ENCODE measurements at places on chromosomes 4 and X.
A peak's percentile ranks its signal among the peaks of the same experiment; 100 is the strongest.

- no peak for DNase-seq
Measured at GRCh38 chrX:152313529-152314302, 137.4 kb downstream of the GABRA3 start.

DNA sequence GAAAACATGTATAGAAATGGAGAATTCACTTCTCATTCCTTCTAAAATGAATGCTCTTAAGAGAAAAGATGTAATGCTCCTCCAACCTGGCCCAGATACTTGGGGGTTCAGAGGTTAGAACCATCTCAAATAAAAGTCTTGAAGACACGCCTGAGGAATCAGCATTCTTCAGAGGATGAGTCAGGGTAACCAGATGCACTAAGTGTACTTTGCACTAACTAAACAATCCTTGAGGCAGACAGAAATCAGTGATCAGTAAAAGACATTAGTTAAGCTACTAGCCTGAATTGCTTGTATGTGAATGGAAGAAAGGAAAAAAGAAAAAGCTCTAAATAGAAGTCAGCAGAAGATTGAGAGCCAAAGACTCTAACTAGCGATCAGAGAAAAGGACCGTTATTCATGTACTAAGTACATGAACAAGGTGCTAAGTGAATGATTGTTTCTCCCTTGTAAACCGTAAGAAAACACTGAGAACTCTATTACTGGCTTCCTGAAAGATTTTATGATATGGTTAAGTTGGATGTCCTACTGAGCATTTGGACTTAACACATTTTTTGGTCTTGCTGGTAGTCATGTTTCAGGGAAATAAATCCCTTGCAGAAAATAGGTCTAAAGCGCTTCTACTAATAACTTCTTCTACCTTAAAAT, 738.3 kb downstream of the STPG2 start:
- DNase-seq = no peak

GRCh38 chr4:157983300-157983699, 189.5 kb downstream of the GASK1B start:
- no peak for DNase-seq

DNA sequence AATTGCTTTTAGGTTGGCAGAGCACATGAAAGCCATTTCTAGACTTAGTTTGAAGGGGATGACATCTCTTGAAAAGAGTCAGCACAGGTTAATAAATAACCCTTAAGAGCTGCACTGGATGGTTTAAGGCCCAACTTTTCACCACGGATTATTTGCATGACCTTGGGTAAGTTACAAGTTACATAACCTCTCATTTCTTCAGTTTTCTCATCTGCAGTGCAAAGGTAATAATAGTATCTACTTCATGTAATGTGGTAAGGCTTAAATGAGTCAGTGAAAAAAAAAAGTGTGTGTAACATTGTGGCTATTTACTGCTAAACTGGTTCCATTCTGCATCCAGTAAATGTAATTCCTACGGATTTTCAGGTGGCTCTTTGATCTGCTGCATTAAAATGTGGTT, 715.8 kb downstream of the CCSER1 start:
- DNase-seq = no peak

GRCh38 chr4:20591571-20591970, 108.7 kb upstream of the PACRGL start:
- DNase-seq = no peak

- DNase-seq = no peak
Measured at GRCh38 chrX:112849016-112849415, 8.4 kb upstream of the AMOT start.

GRCh38 chr4:149141391-149141790, 674.3 kb downstream of the IQCM start:
- DNase-seq = no peak

GRCh38 chr4:168765322-168765721, 244.7 kb downstream of the CBR4 start:
- no peak for DNase-seq

- no peak for DNase-seq
Measured at GRCh38 chr4:125983168-125983567, 668.4 kb downstream of the FAT4 start.

DNA sequence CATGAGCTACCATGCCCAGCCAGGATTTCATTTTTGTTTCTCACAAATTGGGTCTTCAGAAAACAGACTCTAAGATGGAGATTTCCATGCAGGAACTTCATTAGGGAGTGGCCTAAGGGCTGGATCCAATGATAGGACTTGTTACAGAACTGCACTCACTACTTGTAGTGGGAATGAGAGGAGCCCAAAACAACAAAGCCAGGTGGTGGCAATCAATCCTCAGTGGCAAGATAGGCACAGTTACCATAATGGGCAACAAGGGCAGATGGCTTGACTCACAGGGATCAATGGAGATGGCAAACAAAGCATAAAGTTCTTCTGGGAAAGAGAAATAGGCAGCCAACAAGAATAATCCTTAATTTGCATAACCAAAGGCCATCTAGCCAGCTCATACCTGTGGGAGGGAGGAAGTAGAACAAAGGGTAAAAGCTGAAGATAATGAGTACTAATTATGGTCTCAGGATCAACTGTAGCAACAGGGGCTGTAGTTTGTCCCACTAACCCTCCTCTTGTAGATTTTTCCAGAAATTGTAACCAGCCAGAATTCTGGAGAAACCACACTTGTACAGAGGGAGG, 72.8 kb upstream of the MAPK10 start:
- no peak for DNase-seq

DNA sequence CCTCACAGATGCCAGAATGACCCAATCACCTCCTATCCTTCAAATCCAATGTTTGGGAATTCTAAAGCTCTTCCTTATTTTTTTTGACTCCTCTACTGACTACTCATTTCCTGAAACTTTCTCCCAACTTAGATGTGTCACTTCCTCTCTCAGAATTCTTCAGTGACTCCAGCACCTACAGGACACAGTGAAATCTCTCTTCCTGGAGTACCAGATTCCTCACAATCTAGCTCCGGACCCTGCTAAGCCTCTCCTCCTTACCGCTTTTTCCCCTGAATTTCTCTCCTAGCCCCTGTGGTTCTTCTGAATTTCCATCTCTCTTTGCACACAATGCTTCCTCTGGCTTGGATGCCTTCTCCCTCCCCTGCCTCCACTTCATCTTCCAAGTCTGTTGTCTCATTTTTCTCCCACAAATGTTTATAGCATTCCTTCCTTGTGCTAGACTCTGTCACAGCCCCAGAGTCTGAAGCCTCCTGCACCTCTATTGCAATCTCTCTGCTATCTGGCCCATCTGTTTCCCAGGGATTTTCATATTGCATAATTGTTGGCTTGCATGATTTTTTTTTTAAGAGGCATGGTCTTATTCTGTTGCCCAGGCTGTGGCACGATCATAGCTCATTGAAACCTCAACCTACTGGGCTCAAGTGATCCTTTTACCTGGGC, 80.1 kb downstream of the ANAPC4 start:
- no peak for DNase-seq

DNA sequence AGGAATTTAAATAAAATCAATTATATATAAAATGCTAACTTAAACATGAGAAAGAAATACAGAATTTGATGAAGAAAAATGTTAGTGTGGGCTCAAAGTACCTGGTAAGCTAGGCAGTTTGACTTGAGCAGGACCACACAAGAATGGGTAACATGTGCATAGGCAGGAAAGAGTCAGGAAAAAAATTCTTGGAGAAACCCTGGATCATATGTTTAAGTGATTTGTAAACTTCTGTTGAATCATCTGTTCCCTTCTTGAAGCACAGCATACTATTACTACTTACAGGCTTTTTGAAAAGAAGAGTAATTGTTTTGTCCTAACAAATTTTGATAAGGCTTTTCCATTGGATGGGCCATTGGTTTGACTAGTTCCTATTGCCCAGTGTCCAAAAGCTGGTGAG, 37.5 kb upstream of the FHDC1 start:
- no peak for DNase-seq

DNA sequence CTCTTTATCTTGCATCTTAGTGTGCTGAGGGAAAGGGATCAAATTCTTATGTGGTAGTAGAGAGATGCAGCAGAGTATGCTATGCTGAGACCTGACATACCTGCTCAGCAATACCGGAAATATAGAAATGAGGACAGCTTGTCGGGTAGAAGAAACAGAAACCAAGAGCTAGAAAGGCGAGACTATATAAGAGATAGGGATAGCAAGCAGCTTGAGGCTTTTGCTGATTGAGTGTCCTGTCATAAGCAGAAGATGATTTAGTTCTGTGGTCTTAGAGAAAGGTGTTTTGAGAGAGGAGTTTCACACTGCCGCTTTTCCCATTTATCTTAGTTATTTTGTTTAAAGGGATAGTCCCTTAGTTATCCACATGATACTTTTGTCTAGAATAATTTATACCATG, 31.7 kb downstream of the USP9X start:
- DNase-seq = no peak

- no peak for DNase-seq
Measured at GRCh38 chr4:46952451-46952850, 40.9 kb downstream of the GABRA4 start.

DNA sequence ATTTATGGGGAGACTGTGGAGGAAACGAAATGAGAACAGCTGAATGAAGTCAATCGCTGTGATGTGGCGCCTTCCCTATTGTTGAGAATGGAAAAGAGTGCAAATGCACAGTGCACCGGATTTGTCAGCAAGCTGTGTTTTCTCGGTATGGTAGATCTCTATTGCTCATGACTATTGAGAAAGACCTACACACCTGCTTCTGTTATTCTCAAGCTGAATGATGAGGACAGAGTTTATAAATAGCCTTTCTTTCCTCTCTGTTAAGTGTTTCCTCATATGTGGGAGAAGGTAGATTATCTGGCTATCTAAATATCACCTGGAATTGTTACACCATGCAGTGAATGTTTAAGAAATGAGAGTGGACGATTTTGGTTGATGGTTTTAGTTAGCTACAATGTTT, 650.7 kb downstream of the IL1RAPL1 start:
- no peak for DNase-seq

- DNase-seq = no peak
Measured at GRCh38 chrX:125620715-125621587, 301.3 kb downstream of the TEX13C start.

GRCh38 chrX:50204364-50204899, at the start of gene CCNB3:
Gene CCNB3 (plus strand): TSS chrX:50204765. CDS start chrX:50285164, 80,399 bp downstream.
- DNase-seq = peak; percentile 75

DNA sequence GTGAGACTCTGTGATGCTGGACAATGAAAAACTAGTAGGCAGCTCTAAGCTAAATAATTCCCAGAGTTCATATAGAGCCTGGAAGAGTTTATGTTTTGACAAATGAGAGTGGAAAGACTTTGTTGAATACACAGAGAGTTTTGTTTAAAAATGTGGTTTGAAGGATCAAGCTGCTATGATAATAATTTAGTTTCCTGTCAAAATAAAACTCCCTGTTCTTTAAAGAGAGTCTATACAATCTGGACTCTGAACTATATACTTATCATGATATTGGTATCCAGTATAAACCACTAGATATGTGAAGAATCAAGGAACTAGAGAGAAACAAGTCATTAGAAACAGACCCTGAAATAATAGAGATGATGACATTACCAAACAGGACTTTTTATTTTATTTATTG, 158.6 kb downstream of the C4orf33 start:
- no peak for DNase-seq

- no peak for DNase-seq
Measured at GRCh38 chr4:47855350-47855749, 17.5 kb upstream of the CORIN start.

- DNase-seq = no peak
Measured at GRCh38 chr4:96787766-96788165, 947.9 kb downstream of the PDHA2 start.
